ENCODE measurements at places on chromosomes 4 and X.

DNA sequence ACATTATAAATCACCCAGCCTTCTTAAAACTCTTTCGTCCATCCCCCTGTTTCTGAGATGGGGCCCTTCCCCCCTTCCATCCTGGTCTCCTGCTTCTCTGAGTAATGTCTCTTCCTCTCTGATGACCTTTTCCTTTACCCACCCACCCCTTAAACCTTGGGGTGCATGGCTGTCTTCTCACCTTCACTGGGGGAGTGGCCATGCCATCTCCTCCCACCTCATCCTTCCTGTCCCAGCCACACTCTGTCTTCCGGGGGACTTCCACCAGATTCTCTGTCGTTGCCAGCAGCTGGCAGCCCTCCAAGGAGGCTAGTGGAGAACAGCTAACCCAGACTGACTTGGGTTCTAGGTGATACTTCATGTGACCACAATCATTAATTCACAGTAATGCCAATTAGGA, 83.2 kb upstream of the SCML1 start:
- DNase-seq: no peak

DNA sequence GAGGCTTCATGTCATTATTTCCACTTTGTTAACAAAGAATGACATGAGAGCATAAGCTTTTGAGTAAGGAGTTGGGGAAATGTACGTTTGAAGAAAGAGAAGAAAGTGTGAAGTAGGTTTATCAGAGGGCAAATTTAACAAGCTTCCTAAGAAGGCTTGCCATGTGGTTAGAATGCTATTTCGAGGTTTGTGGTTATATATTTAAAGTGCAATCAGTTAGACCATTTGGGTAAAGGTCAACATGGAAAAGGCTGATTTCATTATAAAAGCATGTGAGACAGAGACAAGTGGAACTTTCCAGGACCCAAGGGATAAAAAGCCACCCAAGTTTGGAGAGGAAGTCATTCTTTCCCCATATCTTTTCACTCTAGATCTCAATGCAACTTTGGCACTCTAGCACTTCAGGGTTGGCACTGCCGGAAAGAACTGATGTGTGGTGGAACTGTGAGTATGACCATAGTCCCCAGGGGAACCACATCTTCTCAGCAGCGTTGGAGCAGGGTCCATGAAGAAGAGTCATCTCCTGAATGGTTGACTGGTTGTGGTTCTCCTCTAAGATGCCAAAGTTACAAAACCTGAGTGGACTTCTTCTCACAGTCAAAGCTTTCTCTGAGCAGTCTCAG, 529.9 kb downstream of the MID1IP1 start:
- DNase-seq: no peak

GRCh38 chr4:14701389-14701788, 300.9 kb upstream of the CPEB2 start:
- no peak for DNase-seq

GRCh38 chr4:91598696-91599095, 705.1 kb upstream of the GRID2 start:
- no peak for DNase-seq

DNA sequence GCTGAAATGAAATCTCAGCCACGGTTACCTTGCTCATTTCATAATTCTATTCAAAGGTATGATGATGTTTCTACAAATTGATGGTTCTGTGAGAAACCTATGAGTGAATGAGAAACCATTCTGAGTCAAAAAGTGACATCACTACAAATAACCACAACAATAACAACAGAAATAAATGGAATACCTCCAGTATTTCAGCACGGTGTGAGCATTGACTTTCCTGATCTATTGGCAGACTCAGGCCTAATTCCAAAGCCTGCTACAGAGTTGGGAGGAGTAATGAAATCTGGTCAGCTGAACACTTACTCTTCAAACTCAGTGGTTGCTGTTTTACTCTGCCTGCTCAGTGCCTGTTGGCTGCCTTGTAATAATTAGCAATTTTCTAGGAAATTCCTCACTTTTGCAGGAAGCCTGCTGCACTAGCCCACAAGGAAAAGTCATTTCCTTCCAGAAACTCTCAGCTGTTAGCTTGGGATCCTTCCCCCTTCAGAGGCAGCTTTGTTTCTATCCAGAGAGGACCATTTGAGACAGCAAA, 18.8 kb upstream of the SYNPO2 start:
- DNase-seq: no peak

- DNase-seq: no peak
These were observed 300.9 kb upstream of the FAT4 start for GRCh38 chr4:125013891-125014290.

GRCh38 chr4:119139311-119139710, 3.7 kb downstream of the MYOZ2 start:
- no peak for DNase-seq

DNA sequence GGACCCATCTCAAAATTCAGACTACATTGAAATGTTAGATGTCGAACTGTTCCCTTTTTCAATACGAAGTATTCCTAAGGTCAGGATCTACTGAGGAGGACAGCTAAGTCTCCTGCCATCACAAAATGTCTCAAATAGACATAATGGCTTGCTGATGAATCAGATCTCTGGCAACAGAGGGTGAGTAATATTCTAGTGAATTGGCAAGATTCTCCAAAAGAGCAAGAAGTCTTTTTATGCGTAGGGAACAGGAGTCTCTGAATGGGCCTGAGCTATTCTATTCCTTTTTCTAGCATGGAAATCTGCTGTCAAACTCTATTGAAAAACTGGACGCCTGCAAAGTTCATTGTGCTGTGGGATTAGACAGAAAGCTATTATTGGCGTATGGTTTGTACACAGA, 145.4 kb downstream of the FNIP2 start:
- DNase-seq: no peak

- DNase-seq: no peak
These were observed 1.7 kb upstream of the SLC2A9 start for GRCh38 chr4:10023050-10023419.

- DNase-seq: no peak
These were observed 259.4 kb upstream of the DIAPH2 start for GRCh38 chrX:96425200-96425599.

GRCh38 chrX:123223859-123224258, 39.8 kb downstream of the GRIA3 start:
- no peak for DNase-seq

DNA sequence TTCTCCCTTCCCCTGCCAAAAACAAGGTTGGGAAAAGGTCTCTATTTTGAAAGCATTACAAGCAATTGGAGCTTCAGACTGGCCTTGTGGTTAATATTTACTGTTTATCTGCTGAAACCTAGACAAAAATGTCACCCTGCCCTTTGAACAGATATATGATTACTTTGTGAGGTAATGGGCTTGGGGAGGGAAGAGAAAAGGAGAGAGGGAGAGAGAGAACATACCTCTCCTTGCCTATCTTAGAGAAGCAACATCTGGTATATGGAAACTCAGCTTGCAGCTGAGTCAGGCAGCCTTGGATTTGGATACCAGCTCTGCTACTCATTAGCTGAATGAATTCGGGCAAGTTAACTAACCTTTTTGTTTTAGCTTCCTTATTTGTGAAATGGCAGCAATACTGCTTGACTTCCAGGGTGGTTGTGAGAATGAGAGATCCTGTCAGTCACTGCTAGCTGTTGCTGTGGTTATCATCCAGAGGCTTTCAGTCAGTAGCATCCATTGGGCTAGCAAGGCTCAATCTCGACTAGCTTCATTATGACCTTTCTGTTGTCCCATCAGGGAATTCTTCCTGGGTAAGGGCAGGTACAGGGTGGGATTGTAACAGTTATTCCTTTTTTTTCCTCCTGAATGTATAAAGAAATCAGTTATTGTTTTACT, 41.1 kb downstream of the ZFX start:
- no peak for DNase-seq

DNA sequence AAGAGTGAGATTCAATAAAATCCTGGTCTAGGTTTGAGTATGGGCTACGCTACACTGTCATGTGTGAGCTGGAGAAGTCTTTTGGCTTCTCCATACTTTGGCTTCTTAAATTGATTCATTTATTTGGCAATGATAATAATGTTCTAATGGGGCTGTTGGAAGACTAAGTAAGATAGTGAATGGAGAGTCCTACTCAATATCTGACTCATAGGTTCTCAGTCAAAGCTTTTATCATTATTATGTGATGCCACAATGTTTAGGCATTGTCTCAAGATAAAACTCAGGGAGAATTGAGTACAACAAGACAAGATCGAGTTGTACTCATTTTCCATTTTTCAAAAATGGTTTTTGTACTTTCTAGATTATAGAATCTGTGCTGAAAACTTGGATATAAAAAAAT, 92.5 kb upstream of the VEGFC start:
- no peak for DNase-seq

DNA sequence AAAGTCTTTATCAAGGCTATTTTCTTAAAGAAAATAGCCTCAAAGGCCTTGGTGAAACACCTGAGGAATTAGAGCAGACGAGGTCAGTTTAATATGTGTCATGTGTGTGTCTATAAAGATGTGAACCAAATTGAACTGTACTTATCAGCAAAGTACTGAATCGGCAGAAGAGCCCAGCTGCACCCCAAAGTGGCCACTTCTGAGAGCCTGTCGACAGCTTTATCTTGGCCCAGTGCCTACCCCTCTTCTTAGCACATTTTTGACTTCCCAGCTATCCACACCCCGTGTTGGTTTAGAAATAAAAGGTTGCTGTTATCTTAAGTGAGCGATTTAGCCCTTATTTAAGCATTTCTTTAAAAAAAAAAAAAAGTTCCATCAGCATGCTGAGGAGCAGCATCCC, 329.7 kb downstream of the FBXW7 start:
- DNase-seq: no peak

- DNase-seq: no peak
These were observed 1062.4 kb upstream of the DIAPH2 start for GRCh38 chrX:95622200-95622599.

DNA sequence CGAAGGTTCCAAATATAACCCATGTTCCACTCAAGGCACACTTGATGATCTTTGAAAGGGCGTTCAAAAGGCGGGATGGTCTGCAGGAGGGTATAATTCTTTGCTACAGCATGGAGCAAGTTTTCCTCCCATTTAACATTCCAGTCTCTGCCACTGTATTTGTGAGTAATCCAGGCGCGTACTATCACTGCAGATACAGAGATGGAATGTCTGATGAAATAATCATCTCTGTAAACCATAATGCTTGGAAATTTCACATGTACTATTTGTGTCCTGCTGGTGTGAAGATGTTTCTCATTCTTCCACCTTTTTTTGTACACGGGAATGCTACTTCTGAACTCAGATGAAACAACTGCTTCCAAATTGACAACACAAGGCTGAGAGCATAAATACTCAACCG, 15.5 kb downstream of the SEL1L3 start:
- no peak for DNase-seq

Data from transverse colon (tissue), 4 donors.